Activated CD8-positive, alpha-beta memory T cell treated with anti-CD3 and anti-CD28 coated beads for 1 hour (primary cell): ENCODE measurements at places on chromosomes 1 and 21.

- DNase-seq, result no peak
Measured at GRCh38 chr1:214008347-214008746, 20.6 kb downstream of the PROX1 start.

DNA sequence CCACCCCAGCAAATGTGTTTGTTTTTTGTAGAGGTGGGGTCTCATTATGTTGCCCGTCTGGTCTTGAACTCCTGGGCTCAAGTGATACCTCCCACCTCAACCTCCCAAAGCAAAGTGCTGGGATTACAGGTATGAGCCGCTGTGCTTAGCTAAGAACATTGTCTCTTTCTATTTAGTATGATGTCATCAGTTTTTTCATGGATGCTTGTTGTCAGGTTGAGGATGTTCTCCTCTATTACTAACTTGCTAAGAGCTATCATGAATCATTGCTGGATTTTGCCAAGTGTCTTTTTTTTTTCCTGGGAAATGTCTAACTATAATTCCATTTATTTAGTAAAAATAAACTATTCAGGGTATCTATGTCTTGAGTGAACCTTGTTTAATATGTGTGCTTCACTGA, 19.0 kb upstream of the MPC2 start:
- no peak for DNase-seq

GRCh38 chr1:7587773-7588456, 183.2 kb upstream of the VAMP3 start:
- DNase-seq, result no peak

GRCh38 chr1:100866041-100866900, 28.4 kb downstream of the EXTL2 start:
- DNase-seq, result no peak

GRCh38 chr1:91929250-91929649, 20.0 kb upstream of the BRDT start:
- DNase-seq, result no peak

GRCh38 chr1:110787328-110788071, 85.4 kb upstream of the CD53 start:
- no peak for DNase-seq

DNA sequence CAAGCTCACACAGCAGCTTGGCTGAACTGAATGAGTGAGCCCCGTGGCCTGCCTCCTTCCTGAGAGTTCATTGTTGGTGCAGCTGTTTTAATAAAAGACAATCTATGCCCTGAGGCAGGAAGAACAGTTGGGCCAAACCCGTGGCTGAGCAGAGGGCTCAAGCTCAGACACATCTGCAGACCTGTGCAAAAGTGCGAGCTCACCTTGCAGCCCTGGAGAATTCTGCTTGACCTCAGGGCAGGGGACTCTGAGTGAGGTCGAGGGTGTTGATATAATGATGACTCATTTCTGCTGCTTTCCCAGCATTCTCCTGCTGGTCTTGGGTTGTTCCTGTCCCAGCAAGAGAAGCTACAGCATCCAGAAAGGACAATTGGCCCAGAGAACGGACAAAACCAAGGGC, 61.0 kb downstream of the ATP5PO start:
- no peak for DNase-seq

- DNase-seq, result no peak
Measured at GRCh38 chr21:39217356-39218081, 34.3 kb upstream of the PSMG1 start.

- no peak for DNase-seq
Measured at GRCh38 chr1:50666849-50667248, 243.6 kb upstream of the DMRTA2 start.

- DNase-seq, result no peak
Measured at GRCh38 chr1:236024641-236025040, 40.2 kb downstream of the NID1 start.

DNA sequence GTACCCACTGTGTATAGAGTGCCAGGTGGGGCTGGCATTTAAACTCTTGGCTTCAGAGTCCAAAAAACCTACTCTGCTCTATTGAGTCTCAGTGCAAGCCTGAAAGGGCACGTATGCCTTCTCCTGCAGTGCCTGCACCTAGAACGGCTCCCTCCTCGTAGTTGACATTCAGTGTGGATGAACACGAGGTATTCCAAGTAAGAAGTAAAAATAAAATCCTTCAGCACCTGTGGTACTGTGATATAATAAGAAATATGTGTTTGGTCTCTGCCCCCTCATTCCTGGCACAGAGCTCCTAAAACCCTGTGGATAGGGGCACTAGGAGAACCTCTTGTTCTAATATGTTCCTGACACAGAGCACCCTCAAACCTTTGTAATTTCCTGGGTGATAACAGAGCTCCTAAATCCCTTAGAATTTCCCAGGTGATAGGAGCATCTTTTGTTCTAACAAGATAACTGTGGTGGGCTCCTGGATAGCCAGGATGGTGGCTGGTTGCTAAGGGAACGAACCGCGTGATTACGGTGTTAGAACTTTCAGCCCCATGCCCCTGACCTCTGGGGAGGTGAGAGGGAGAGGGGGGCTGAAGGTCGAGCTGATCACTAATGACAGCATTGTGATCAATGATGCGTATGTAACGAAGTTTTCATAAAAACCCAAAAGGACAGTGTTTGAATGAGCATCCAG, 16.8 kb downstream of the UCK2 start:
- DNase-seq, result no peak

- DNase-seq, result no peak
Measured at GRCh38 chr1:164565357-164565756, 6.4 kb downstream of the PBX1 start.

DNA sequence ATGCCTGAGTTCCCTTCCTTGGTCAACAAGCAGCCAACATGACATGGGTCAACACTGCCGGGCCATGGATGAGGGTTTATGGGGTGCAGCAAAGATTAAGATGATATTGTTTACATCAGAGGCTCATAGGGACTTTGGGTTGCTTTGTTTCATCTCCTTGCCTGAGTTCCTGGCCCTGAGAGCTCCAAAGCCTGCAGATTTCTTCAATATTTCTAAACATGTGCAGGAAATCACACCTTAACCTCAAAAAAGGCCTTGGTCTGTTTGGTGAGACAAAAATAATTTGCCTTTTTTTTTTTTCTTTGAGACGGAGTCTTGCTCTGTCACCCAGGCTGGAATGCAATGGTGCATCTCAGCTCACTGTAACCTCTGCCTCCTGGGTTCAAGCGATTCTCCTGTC, 876 bp downstream of the SLAMF8 start:
- no peak for DNase-seq

- DNase-seq, result peak; percentile 57
Measured at GRCh38 chr1:20696397-20697333, 21.1 kb downstream of the KIF17 start.

DNA sequence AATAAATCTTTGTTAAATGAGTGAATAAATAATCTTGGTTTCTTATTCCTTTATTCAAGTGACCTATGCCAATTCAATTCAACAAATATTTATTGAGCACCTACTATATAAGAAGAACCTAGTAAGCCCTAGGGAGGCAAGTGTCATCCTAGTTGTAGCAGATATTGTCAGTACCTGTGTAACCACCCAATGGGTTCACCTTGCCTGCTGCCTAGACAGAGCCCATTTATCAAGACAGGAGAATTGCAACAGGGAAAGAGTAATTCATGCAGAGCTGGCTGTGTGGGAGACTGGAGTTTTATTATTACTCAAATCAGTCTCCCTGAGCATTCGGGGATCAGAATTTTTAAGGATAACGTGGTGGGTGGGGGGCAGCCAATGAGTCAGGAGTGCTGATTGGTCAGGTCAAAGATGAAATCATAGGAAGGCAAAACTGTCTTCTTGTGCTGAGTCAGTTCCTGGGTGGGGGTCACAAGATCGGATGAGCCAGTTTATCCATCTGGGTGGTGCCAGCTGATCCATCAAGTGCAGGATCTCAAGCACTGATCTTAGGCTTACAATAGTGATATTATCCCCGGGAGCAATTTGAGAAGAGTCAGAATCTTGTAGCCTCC, 53.8 kb upstream of the KCNA3 start:
- DNase-seq, result no peak

DNA sequence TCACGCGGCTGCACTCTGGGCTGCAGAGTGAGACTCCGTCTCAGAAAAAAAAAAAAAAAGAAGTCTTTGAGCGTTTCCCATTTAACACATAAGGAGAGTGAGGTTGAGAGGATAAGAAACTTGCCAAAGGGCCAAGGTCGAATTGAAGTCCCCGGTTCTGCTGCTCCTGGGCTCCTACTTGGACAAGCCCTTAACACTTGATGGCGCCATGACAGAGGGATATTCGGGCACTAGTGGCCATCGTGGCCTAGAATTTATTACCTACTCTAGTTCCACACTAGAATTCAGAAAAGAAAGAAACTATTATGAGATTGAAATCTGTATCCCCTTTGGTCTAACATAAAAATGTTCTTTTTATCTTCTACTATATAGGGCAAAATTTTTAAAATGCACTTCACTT, 65.7 kb upstream of the NEK2 start:
- DNase-seq, result no peak

DNA sequence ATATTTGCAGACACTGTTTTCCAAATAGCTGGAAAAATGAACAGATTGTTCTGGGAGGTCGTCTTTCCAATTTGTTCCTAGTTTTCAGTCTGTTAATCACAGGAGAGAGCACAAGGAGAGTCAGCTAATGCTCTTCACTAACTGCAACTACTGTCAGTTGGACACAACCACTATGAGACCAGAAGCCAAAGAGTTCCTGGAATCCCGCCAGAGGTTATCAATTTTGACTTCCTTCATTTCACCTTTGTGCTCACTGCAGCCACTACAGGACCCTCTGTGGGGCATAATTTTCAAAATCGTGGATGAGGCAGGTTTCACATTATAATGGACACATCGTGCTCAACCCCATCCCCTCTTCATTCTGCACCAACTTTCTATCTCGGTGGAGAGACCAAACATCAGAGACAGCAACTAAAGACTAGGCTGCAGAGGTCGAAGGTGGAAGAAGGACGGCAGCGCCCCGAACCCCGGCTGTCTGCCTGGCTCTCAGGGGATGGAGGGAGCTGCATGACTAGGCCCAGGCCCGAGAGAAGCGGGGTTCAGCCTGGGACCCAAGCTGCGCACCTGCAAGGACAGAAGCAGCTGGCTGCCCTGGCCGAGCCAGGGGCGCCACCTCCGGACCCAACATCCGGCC, 602 bp downstream of the KIAA0319L start:
- DNase-seq, result no peak

DNA sequence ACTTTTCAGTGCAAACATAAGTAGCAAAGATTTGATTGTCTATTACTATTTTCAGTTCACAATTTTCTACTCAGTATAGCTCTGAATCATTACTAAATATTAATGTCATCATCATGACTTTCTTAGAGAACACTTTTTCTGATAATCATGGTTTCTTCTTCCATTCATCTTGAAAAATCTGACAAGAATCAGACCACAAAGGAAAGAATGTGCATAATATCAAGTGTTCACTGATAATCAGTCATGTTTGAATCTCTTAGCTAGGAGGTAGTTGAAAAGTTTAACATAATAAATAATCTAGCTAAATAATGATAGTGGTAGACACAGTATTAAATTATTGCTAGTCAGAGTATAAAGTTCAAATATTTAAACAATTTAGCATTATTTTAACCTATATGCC, 133.2 kb downstream of the BRINP3 start:
- no peak for DNase-seq

DNA sequence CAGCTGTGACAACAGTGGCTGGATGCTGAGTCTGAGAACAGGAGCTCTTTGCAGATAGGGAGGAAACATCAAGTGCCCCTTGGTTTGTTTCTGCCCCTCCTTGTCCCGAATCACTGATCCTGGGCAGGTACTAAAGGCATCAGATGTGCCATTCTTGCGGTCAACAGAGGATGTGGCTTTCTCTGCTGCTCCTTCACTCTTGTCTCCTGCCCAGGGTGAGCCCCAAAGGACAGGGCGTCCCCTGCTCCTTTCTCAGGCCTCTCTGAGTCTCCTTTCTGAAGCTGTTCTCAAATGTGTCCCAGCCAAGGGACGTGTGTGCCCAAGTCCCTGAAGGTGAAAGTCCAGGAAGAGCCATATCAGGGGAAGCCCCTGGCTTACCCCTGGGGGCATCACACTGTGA, 31.7 kb downstream of the SLC37A1 start:
- DNase-seq, result no peak

- no peak for DNase-seq
Measured at GRCh38 chr1:11147197-11147770, 41.9 kb upstream of the ANGPTL7 start.

- DNase-seq, result no peak
Measured at GRCh38 chr21:37443683-37444082, 77.1 kb downstream of the DYRK1A start.

DNA sequence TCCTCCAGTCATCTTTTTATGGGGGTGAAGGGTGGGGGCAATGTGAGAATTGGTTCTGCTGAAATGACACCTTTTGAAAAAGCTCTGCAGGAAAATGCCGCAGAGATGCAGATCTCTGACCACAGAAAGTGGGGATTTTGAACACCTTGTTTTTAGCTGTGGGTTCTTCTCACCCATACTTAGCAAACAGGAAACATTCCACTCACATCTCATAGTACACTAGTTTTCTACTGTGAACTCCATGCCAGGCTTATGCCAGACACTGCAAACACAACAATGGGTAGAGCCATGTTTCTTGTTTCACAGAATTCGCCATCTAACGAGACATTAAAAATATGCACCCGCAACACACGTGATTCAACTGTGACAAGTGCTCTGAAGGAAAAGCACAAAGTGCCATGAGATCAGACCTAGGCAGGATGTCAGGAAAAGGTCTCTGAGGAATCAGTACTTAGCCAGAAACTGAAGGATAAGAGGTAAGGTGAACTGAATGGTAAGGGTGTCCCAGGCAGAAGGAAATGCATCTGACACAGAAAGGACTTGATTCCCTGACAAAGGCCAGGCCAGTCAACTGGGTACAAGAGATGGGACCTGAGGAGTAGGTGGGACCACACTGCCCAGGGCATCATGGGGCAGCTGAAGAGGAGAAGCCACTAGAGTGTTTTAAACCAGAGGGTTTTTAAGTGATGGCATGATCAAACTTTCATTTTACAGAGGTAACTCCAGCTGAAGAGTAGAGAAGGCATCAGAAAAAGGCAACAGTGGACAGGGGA, 83.8 kb upstream of the JAK1 start:
- DNase-seq, result no peak

- DNase-seq, result no peak
Measured at GRCh38 chr1:101311146-101311920, 74.5 kb downstream of the S1PR1 start.
